ENCODE measurements at places on chromosomes 2 and 18.

DNA sequence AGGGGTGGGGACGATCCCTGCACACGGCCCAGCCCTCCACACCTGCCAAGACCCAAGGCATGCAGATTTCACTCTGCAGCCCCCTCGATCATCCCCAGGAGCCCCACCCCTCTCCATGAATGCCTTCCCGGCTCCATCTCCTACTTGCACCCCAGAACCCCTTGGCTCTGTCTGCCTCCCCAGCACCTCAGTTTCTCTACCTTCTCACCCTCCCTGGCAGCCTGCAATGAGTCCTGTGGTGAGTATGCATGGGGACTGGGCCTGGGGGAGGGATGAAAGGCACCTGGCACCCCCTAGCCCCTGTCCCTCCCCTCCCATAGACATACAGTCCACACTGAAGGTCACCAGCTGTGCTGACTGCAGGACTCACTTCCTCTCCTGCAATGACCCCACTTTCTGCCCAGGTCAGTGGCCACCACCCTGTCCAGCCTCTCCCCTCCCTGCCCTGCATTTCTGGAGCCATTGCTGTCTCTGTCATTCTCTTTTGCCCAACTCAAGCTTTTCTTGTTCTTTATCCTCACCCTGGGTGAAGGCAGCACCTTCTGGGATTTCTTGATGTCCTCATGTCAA lies 1.0 kb downstream of the TEX51 start:
- no peak overlapping the region for H3K27ac ChIP-seq
- H3K27me3 ChIP-seq: no peaks in the 10 kb centered on the region
- no peak overlapping the region for H3K4me3 ChIP-seq
- H3K4me1 ChIP-seq: no peaks in the 10 kb centered on the region

- H3K36me3 ChIP-seq: peaks cover 17% of the 10 kb centered on the region
- H3K4me1 ChIP-seq: peaks cover 48% of the 10 kb centered on the region
- H3K27ac ChIP-seq: peak overlapping the region; percentile 81
- no peak for DNase-seq
- H3K4me3 ChIP-seq: no peak overlapping the region
Observed at GRCh38 chr2:127637236-127637630, 8.7 kb upstream of the GPR17 start.

DNA sequence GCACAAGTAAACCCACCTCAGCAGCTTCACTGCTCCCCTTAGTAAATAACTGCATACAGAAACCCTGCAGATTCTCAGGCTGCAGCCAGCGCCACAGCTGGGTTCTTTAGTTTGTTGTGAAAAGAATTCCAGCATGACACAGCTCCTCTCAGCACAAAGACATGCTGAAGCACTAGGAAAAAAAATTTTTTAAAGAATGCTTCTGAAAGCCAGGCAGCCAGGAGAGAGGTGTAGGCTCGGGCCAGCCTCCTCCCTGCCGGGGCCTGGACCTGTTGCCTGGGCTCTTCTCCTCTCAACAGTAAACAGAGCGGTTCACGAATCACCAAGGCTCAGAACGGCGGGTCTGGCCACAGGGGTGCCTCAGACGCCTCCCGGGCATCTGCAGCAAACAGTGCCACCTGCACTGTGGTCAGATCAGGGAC lies 95.7 kb upstream of the POU3F3 start:
- no peaks in the 10 kb centered on the region for H3K27me3 ChIP-seq
- DNase-seq: no peak
- no peaks in the 10 kb centered on the region for H3K4me1 ChIP-seq
- H3K27ac ChIP-seq: no peak overlapping the region

GRCh38 chr2:43266711-43267111 lies 40.3 kb upstream of the ZFP36L2 start:
- peak; percentile 81 for DNase-seq
- peak overlapping the region; percentile 90 for H3K27ac ChIP-seq
- H3K4me3 ChIP-seq: no peak overlapping the region
- H3K36me3 ChIP-seq: no peaks in the 10 kb centered on the region

GRCh38 chr2:147467441-147467840 lies 377.4 kb upstream of the ACVR2A start:
- no peaks in the 10 kb centered on the region for H3K36me3 ChIP-seq
- no peaks in the 10 kb centered on the region for H3K27me3 ChIP-seq

DNA sequence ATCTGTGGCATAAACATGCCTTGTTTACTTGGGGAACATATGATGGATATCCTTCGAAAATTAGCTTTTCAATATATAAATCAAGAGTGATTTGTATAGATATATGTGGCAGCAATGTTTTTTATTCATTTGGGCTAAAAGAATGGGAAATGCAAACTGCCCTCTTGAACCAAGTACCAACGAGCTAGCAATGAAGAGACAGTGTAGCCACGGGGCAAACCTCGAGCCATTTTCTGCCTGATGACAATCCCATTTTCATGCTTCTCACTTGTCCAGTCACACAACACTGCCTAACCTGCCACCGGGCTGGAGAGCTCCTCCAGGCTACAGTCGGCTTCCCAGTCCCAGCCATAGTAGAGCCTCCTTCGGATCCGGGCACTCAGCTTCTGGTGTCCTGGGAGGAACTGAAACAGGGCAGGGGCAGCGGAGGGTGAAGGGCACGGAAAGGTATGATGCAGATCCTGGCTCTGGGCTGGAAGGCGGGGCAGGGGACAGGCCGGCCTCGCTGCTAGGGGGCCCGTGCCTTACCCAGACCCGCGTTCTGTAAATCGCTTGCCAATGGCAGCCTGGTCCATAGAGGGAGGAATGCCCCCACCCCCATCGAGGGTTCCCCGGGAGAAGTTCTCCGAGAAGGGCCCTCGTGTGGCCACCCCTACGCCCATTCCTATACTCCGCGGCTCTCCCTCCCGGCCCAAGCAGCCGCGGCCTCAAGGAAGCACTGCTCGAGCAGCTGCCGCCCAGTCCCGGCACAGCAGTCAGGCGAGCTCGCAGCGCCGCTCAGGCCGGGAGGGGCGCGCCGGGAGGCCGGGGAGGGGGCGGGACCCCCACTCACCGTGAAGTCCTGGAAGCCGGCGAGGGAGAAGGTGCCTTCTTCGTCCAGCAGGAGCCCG lies 552 bp downstream of the CNPPD1 start:
- peaks cover 57% of the 10 kb centered on the region for H3K36me3 ChIP-seq
- peak overlapping the region; percentile 98 for H3K27ac ChIP-seq
- DNase-seq: peak; percentile 79
- H3K27me3 ChIP-seq: no peaks in the 10 kb centered on the region
- peak overlapping the region; percentile 90 for H3K4me3 ChIP-seq

GRCh38 chr18:42192251-42193248 lies 237.5 kb downstream of the PIK3C3 start:
- no peaks in the 10 kb centered on the region for H3K4me1 ChIP-seq
- no peak for DNase-seq
- no peaks in the 10 kb centered on the region for H3K36me3 ChIP-seq
- H3K27ac ChIP-seq: no peak overlapping the region

- peak overlapping the region; percentile 66 for H3K27ac ChIP-seq
- peak; percentile 96 for DNase-seq
- peaks cover 39% of the 10 kb centered on the region for H3K4me1 ChIP-seq
- no peaks in the 10 kb centered on the region for H3K27me3 ChIP-seq
Observed at GRCh38 chr2:25324905-25325592, 16.7 kb downstream of the DNMT3A start.

DNA sequence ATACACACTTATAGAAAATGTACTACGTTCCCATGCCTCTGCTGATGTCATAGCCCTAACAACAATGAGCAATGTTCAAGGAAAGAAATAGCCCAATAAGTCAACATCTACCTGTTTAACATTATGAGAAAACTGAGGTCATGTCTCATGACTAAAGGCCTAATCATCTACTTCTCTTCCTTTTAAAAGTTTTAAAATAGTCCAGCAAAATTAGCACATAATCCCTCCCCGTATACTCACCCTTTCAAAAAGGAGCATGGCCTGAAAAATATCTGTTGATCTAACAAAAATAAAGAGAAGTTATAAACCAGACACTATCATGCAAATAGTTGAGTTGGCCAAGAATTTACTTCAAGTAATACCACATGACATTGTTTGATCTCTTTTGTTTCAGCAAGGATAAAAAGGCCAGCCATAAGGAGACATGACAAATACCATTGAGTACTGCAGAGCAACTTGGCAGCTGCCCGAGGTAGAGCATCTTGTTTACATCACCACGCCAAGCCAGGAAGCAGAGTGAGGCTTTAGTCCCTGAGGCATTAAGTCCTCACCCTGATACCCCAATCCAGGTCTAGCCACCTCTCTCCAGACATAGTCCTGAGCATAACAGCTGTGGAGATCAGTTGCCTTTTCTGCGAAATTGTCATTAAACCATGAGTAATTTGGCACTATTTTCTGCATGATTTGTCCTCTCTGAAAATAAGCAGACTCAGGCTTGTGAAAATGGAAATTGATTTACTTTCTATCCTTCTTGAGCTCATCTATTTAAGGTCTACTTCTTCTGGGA lies 137.4 kb upstream of the ETAA1 start:
- H3K36me3 ChIP-seq: no peaks in the 10 kb centered on the region
- H3K27me3 ChIP-seq: no peaks in the 10 kb centered on the region
- no peak overlapping the region for H3K4me3 ChIP-seq
- H3K27ac ChIP-seq: peak overlapping the region; percentile 80

GRCh38 chr18:70907673-70908072 lies 618.8 kb downstream of the SOCS6 start:
- H3K4me3 ChIP-seq: no peak overlapping the region
- no peaks in the 10 kb centered on the region for H3K27me3 ChIP-seq
- no peak overlapping the region for H3K27ac ChIP-seq
- DNase-seq: no peak
- H3K36me3 ChIP-seq: no peaks in the 10 kb centered on the region

DNA sequence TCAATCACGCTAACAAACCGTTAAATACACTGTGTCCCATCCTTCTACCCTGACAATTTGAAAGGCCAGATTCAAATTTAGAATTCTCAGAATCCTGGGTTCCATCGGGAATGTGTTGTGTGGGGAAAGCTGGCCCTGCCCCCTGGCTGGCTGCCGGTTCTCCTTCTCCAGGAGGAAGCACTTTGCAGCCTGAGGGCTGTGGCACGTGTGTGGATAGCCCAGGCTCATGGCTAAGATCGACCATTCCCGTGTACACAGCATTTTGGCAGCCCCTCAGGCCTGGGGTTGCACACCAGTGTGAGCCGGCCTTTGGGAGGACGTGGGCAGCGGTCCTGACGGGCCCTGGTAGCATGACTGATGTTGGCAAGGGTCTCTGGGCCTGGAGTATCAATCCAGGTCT lies 51.0 kb upstream of the ROCK2 start:
- DNase-seq: no peak
- no peaks in the 10 kb centered on the region for H3K27me3 ChIP-seq
- no peak overlapping the region for H3K4me3 ChIP-seq
- no peaks in the 10 kb centered on the region for H3K36me3 ChIP-seq
- H3K27ac ChIP-seq: peak overlapping the region; percentile 84
- peaks cover 58% of the 10 kb centered on the region for H3K4me1 ChIP-seq

GRCh38 chr2:141316103-141316502 lies 814.7 kb downstream of the LRP1B start:
- no peak overlapping the region for H3K4me3 ChIP-seq
- H3K27me3 ChIP-seq: no peaks in the 10 kb centered on the region
- H3K27ac ChIP-seq: no peak overlapping the region
- no peaks in the 10 kb centered on the region for H3K36me3 ChIP-seq
- DNase-seq: no peak

- H3K4me1 ChIP-seq: no peaks in the 10 kb centered on the region
- no peak overlapping the region for H3K4me3 ChIP-seq
- peak; percentile 50 for DNase-seq
- H3K36me3 ChIP-seq: no peaks in the 10 kb centered on the region
Observed at GRCh38 chr2:126891681-126892500, 6.8 kb upstream of the TEX51 start.

DNA sequence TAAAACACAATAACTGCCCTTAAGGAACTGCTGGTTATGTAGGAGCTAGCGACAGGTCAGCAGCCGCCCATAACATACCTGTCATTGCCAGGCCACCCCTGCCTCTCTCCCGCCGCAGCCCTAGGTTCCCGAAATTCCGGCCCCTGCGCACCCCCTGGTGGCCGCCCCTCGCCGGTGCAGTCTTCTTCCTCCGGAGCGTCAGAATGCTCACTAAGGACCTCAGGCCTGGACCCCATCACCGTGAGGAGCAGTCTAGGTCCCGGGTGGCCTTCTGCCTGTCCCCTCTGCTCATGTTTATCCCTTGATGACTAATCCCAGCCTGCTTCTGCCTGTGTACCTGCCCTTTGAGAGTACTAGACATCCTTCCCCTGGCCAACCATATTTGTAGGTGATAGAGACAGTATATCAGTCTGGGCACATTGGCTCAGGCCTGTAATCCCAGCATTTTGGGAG lies 115.7 kb upstream of the SLC1A4 start:
- H3K4me1 ChIP-seq: no peaks in the 10 kb centered on the region
- no peaks in the 10 kb centered on the region for H3K27me3 ChIP-seq
- peak overlapping the region; percentile 30 for H3K4me3 ChIP-seq
- H3K36me3 ChIP-seq: no peaks in the 10 kb centered on the region

DNA sequence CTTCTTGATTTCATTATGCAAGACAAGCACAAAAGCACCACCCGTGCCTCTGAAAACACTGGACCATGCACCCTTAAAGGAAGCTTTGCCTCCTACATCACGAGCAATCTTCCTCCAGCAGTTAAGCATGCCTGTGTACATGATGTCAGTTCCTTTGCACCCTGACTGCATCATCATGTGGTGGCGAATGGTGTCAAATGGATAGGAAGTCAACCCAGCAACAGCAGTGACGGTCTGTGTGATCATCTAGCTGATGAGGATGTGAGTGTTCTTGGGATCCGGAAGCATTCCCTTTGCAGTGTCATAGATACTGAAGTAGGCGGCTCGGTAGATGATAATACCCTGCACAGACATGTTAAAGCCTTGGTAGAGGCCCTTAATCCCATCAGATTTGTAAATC lies 240.7 kb upstream of the FAM98A start:
- H3K27me3 ChIP-seq: no peaks in the 10 kb centered on the region
- H3K27ac ChIP-seq: no peak overlapping the region
- no peaks in the 10 kb centered on the region for H3K36me3 ChIP-seq

GRCh38 chr18:59423259-59423658 lies 64.2 kb upstream of the LMAN1 start:
- no peak overlapping the region for H3K27ac ChIP-seq
- DNase-seq: no peak
- H3K4me3 ChIP-seq: no peak overlapping the region
- H3K4me1 ChIP-seq: no peaks in the 10 kb centered on the region

DNA sequence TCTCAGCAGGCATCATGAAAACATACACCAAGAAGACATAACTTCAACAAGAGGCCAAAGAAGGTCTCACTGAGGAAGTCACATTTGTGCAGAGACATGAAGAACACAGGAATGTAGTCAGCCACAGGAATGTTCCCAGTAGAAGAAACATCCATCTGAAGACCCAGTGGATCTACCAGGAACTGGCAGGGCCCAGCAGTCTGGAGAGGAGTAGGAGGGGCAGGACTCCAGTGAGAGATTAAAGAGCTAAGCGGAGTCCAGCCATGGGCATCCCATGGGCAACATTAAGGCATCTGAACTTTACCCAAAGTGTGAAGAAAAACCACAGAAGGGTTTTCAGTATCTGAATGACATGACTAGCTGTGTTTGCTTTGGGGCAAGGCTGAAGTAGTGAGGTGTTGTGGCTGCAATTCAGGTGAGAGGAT lies 103.1 kb downstream of the UPP2 start:
- no peaks in the 10 kb centered on the region for H3K4me1 ChIP-seq
- no peak overlapping the region for H3K27ac ChIP-seq
- H3K27me3 ChIP-seq: no peaks in the 10 kb centered on the region
- H3K4me3 ChIP-seq: no peak overlapping the region

- no peak for DNase-seq
- H3K4me1 ChIP-seq: no peaks in the 10 kb centered on the region
- H3K27ac ChIP-seq: no peak overlapping the region
- H3K4me3 ChIP-seq: no peak overlapping the region
- no peaks in the 10 kb centered on the region for H3K36me3 ChIP-seq
Observed at GRCh38 chr2:26451700-26452099, 26.2 kb downstream of the OTOF start.

Measured in tibial artery (tissue), 4 donors.